ENCODE measurements at places on chromosomes 12 and 14. TPM values are rescaled to one million over a fixed set of nuclear protein-coding genes. Genes with fewer than 3 reads are reported as not detected.

DNA sequence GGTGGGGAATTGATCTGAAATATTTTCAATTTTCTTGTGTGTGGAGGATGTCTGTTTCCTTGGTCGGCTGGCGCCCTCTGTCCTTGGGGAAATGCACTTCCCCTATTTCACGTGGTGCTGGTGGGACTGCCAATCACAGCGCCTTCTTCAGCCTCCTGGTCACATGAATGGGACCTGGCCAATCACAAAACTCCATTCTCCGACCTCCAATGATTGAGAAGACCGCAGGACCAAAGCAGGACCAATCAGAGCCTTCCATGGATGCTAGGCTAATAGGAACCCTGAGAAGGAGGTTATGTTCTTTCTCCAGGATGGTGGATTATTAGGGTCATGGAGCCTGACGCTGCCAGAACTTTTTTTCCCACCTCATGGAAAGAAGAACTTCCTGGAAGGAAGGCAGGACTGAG lies 188.7 kb downstream of the TTC8 start:
- DNase-seq = peak; percentile 6
- no peak overlapping the region for H3K4me3 ChIP-seq
- peaks cover 2% of the 10 kb centered on the region for H3K27me3 ChIP-seq
- no peaks in the 10 kb centered on the region for H3K4me1 ChIP-seq

DNA sequence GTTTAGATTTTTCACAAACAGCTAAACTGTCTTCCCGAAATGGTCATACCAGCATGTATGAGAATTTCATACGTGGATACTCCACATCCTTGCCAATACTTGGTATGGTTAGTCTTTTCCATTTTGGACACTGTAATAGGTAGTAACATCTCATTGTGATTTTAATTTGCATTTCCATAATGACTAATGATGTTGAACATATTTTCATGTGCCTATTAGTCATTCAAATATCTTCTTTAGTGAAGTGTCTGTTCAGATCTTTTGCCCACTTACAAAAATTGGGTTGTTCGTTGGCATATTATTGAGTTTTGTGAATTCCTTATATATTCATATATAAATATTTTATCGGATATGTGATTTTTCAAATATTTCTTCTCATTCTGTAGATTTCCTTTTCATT lies 78.0 kb upstream of the GNG2 start:
- no peak overlapping the region for H3K27ac ChIP-seq
- DNase-seq = no peak
- peaks cover 3% of the 10 kb centered on the region for H3K4me1 ChIP-seq

DNA sequence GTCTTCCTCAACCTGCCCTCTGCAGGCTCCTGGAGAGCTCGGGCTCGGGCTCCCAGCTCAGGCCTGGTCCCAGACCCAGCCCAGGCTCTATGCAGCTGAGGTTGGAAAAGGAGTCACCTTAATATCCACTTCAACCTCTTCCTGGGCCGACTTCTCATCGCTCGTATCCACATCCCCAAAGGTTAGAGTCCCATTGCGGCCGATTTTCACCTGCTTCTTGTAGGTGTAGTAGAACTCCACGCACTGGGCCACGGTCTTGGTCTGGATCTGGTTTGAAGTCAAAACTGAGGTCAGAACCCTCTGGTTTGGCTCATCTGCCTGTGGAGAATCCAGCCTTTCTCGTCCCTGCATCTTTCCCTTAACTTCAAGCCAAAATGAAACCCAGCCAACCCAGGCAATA lies 8.4 kb upstream of the PNMA1 start:
- no peaks in the 10 kb centered on the region for H3K27me3 ChIP-seq
- no peak overlapping the region for H3K27ac ChIP-seq
- no peak for DNase-seq
- H3K36me3 ChIP-seq = peaks cover 53% of the 10 kb centered on the region
- H3K4me3 ChIP-seq = no peak overlapping the region

DNA sequence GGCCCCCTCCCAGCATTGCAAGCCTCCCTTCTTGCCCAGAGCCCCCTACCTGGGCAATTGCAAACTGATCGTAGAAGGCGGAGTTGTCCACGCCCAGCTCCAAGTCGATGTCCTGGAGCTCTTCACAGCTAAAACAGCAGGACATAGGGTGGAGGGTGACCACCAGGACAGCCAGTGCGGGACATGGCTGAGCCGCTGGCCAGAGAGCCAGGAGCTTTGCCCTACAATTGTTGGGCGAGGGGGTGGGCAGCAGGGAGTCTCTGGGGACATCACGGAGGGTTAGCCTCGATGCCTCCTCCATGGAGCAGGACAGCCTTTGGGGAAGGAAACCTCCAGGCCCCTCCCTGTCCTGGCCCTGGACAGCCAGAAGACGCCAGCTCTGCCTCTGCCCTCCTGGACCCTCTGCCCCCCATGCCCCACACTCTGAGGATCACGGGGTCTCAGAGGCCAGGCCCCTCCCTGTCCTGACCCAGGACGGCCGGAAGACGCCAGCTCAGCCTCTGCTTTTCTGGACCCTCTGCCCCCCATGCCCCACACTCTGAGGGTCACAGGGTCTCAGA lies 9.4 kb downstream of the TMEM179 start:
- H3K4me1 ChIP-seq = no peaks in the 10 kb centered on the region
- DNase-seq = no peak
- H3K36me3 ChIP-seq = no peaks in the 10 kb centered on the region
- no peak overlapping the region for H3K4me3 ChIP-seq
- no peak overlapping the region for H3K27ac ChIP-seq

Gene CARMIL3
- total RNA-seq = not detected

DNA sequence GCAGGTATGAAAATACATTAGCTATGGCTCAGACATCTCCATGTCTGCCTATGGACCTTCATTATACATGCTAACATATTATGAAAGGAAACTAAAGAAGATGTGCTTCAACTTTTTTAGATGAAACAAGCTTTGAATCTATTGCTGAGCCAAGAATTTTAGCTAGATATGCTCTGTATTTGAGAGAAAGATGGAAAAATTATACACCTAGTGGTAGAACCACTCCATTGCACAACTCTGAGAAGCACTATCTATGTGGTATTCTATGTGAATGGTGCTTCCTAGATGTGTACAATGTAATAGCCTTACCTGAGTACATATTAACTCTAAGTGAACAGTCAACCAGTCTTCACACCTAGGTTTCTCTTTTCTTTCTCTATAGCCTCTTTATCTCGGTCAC lies 17.3 kb downstream of the EPYC start:
- DNase-seq = no peak
- H3K4me3 ChIP-seq = no peak overlapping the region
- no peaks in the 10 kb centered on the region for H3K27me3 ChIP-seq
- H3K27ac ChIP-seq = no peak overlapping the region

Gene TMPRSS12
- not detected for total RNA-seq

DNA sequence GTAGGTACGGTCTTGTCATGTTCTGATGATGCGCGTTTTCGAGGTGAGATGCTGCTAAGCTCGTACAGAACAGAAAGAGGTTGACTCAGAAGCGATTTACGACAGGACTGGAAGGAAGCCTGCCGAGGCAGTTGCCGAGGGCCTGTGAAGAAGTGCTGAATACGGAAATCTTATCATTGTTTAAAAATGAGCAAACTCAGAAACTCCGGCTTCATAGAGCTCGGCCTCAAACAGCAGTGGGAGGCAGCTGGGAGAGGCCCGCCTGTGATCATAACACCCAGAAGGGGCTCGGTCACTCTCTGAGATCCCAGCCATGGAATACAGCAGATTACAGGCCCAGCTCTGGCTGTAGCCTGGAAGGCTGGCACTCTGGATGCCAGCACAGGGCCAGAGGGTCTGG lies 87.4 kb downstream of the CPSF2 start:
- H3K4me1 ChIP-seq = no peaks in the 10 kb centered on the region
- DNase-seq = no peak
- H3K36me3 ChIP-seq = no peaks in the 10 kb centered on the region
- H3K4me3 ChIP-seq = no peak overlapping the region
- no peak overlapping the region for H3K27ac ChIP-seq
- H3K27me3 ChIP-seq = no peaks in the 10 kb centered on the region

GRCh38 chr14:79167957-79168356 lies 997.8 kb downstream of the NRXN3 start:
- H3K36me3 ChIP-seq = no peaks in the 10 kb centered on the region
- no peaks in the 10 kb centered on the region for H3K27me3 ChIP-seq
- peak; percentile 3 for DNase-seq
- H3K4me3 ChIP-seq = no peak overlapping the region
- H3K4me1 ChIP-seq = peaks cover 12% of the 10 kb centered on the region

- no peaks in the 10 kb centered on the region for H3K36me3 ChIP-seq
- H3K27me3 ChIP-seq = no peaks in the 10 kb centered on the region
- H3K27ac ChIP-seq = no peak overlapping the region
- H3K4me3 ChIP-seq = no peak overlapping the region
- DNase-seq = no peak
Observed at GRCh38 chr12:90428465-90428864, 526.5 kb downstream of the CCER1 start.

Gene TOGARAM1
- 13.8 TPM for total RNA-seq

DNA sequence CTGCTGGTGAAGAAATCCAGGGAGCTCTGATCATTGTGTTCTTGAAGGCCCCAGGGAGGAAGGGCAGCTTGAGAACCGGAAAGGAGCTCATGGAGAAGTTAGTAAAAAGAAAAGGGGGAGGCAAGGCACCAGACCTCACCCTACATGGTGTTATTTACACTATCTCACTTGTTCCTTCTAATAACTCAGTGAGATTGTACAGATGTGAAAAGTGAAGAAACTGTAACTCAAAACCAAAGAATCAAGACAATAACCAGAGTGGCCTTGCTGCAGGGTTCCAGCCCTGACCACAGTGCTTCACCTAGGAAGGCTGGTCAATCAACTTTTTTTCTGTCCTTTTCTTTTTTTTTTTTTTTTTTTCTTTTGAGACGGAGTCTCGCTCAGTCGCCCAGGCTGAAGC lies 353.6 kb downstream of the TMTC2 start:
- no peak overlapping the region for H3K4me3 ChIP-seq
- no peaks in the 10 kb centered on the region for H3K4me1 ChIP-seq
- DNase-seq = no peak
- no peaks in the 10 kb centered on the region for H3K27me3 ChIP-seq
- H3K27ac ChIP-seq = no peak overlapping the region

DNA sequence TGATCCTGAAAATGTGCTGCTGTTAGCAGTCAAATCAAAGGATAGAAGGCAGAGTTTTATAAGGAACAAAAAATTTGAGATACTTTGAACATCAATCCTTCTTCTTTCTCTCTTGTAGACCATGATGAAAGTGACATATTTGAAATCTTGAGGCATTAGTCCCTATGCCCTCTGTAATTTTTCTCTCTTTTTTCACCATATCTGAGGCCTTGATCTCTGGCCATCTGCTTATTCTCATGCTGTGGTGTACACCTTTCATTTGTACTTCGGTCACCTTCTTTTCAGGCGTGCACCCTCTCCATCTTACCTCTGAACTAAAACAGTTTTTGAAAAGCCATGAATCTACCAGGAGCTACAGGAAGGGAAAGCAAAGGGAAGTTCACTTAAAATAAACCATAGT lies 420.9 kb downstream of the C12orf50 start:
- H3K36me3 ChIP-seq = no peaks in the 10 kb centered on the region
- H3K27ac ChIP-seq = no peak overlapping the region
- H3K27me3 ChIP-seq = no peaks in the 10 kb centered on the region
- no peak for DNase-seq

- no peaks in the 10 kb centered on the region for H3K36me3 ChIP-seq
- H3K27me3 ChIP-seq = peaks cover 65% of the 10 kb centered on the region
- no peak for DNase-seq
- no peak overlapping the region for H3K4me3 ChIP-seq
- no peaks in the 10 kb centered on the region for H3K4me1 ChIP-seq
Observed at GRCh38 chr14:36495666-36496065, 24.4 kb downstream of the NKX2-1 start.

Gene LTB4R2
- total RNA-seq = 13.1 TPM

- H3K4me3 ChIP-seq = no peak overlapping the region
- H3K27me3 ChIP-seq = peaks cover under 1% of the 10 kb centered on the region
- H3K4me1 ChIP-seq = peaks cover 12% of the 10 kb centered on the region
Observed at GRCh38 chr12:113039911-113040445, 16.6 kb upstream of the DTX1 start.

DNA sequence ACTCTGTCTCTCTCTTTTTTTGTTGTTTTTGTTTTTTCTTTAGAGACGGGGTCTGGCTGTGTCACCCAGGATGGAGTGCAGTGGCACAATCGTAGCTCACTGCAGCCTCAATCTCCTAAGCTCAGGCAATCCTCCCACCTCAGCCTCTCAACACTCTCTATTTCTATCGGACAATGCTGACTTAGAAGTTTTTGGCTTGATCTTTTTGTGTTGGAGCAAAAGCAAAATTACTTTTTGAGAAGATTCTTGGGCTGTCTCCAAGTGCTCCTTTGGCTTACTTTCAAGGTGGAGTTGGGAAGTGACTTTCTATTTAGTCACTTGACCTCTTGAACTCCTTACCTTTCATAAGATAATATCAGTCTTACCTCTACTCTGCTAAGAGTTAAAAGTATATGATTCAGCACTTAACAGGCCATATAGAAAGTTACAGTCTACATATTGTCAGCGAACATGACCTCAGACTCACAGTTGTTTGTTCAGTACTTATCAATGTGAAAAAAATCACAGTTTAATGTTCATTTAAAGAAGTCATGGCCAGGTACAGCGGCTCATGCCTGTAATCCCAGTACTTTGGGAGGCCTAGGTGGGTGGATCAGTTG lies 15.4 kb upstream of the MIA2 start:
- H3K27me3 ChIP-seq = no peaks in the 10 kb centered on the region
- H3K36me3 ChIP-seq = no peaks in the 10 kb centered on the region
- DNase-seq = peak; percentile 50
- no peak overlapping the region for H3K4me3 ChIP-seq
- peak overlapping the region; percentile 61 for H3K27ac ChIP-seq
- H3K4me1 ChIP-seq = peaks cover 23% of the 10 kb centered on the region

- DNase-seq = peak; percentile 40
- H3K4me3 ChIP-seq = no peak overlapping the region
Observed at GRCh38 chr12:56574210-56574609, 52.6 kb downstream of the RBMS2 start.

Gene CLEC9A
- not detected for total RNA-seq

Gene SDS
- total RNA-seq = not detected

Gene ENDOU
- total RNA-seq = not detected

Data from endothelial cell of umbilical vein (primary cell).